LHCN-M2 (cell line): ENCODE measurements at places on chromosomes 12 and 14. TPM values are rescaled to one million over a fixed set of nuclear protein-coding genes. Genes with fewer than 3 reads are reported as not detected.
A peak's percentile ranks its signal among the peaks of the same experiment; 100 is the strongest.

DNA sequence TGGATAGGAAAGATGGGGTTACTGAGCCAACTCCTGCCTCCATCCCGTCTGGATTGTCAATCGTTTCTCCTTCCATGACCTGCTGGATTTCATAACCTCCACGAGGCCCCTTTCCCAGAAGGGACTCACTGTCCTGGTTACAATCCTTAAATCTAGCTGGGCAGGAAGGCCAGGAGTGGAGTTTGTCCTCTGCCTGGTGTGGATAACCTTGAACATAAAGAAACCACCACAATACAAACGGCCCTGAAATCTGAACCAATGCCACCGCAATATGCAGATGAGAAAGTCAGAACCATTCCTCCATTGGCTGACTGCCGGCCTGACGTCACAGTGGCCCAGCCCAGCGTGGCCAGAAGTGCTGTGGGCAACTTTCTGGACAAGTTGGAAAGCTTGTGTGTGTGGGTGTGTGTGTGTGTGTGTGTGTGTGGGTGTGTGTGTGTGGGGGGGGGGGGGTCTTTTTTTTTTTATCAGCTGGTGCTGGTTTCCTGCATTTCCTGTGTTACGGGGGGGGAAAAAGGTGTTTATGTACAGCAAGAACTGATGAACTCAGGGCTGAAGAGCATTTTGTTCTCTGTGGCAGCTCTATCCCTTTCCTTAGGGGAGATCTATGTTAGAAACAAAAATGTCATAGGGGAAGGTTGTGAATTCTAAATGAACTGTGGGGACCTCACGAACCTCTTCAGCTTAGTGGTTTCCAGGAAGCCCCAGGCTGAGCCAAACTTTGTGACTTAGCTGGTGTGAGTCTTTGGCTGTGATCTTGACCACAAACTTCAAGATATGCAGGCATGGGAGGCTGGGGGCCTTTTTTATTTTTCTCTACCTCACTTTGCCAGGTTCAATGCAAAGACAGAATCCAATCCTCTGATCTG, 81.6 kb upstream of the MED13L start:
- peak; percentile 93 for DNase-seq

- DNase-seq = no peak
Measured at GRCh38 chr12:115320967-115321366, 637.0 kb upstream of the TBX3 start.

Gene DNAH10
- total RNA-seq = under 0.01 TPM in 1 of 2 replicates, not detected in the other

DNA sequence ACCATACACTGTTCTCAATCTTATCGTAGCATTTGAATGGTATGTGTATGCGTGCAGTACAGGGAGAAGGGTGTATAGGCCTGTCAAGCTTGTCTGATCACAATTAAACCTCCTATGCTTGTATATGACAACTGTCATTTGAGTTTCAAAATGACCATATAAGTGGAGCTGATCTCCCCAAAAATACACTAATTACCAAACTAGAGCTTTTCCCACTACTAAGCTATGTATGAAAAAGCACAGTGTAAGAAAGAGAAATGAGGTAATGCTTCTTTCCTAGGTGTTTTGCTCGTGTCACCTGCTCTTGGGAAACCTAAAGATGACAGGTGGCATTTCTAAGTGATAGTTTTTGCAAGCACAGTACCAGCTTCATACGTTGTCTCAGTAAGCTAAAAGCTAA, 1.1 kb upstream of the STK38L start:
- no peak for DNase-seq

Gene TMEM179
- not detected in 2 replicates for total RNA-seq

Gene PCED1B
- 0.64 and 0.80 TPM in 2 replicates for total RNA-seq

- no peak for DNase-seq
Measured at GRCh38 chr14:51498411-51499227, 153.1 kb upstream of the FRMD6 start.

DNA sequence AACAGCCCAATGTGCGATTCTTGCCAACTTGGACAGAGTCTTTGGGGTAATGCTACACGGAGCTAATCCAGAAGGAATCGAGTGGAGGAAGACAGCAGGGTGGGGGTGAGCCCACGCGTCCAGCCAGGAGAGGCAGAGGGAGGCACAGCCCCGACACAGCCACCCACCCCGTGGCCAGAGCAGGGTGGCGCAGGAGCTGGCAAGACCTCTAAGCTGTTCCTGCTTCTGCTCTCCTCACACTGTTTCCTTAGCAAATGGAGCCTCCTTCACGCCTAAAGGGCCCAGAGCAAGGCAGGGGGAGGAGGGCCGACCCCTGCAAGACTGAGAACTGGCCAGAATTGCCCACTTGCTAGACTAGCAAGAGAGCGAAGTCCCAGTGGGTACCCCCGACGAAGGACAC, 91.5 kb downstream of the FBXL14 start:
- DNase-seq = no peak

Gene DDX47
- total RNA-seq = 69.2 and 69.4 TPM in 2 replicates

DNA sequence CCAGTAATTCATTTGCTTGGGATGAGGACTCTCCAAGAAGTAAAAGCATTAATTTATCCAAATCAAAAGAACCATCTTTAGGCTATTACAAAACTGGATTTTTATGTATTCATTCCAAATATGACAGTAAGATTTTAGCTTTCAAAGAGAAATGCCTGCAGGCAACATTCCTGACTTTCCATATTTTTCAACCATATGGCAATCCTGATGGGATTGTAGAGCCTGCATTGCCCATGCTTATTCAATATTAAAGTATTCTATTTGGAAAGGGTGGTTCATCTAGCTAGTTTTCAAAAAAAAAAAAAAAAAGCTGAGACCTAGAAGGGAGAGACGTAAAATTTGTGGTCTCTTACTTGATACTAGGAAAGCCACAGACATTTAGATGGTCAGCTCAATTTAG, 1253.7 kb downstream of the LRFN5 start:
- DNase-seq = no peak

GRCh38 chr12:89320735-89321134, 31.6 kb downstream of the DUSP6 start:
- DNase-seq = no peak

Gene HCAR1
- not detected in 2 replicates for total RNA-seq

- DNase-seq = no peak
Measured at GRCh38 chr14:82230748-82231147, 697.1 kb upstream of the SEL1L start.

- DNase-seq = no peak
Measured at GRCh38 chr14:55341781-55342180, 69.8 kb downstream of the ATG14 start.

Gene TUNAR
- total RNA-seq = 0.06 TPM in 1 of 2 replicates, not detected in the other

- DNase-seq = peak; percentile 15
Measured at GRCh38 chr14:35121026-35121886, 534 bp downstream of the PPP2R3C start.

Gene NDRG2
- total RNA-seq = 0.86 TPM in 1 of 2 replicates, not detected in the other

DNA sequence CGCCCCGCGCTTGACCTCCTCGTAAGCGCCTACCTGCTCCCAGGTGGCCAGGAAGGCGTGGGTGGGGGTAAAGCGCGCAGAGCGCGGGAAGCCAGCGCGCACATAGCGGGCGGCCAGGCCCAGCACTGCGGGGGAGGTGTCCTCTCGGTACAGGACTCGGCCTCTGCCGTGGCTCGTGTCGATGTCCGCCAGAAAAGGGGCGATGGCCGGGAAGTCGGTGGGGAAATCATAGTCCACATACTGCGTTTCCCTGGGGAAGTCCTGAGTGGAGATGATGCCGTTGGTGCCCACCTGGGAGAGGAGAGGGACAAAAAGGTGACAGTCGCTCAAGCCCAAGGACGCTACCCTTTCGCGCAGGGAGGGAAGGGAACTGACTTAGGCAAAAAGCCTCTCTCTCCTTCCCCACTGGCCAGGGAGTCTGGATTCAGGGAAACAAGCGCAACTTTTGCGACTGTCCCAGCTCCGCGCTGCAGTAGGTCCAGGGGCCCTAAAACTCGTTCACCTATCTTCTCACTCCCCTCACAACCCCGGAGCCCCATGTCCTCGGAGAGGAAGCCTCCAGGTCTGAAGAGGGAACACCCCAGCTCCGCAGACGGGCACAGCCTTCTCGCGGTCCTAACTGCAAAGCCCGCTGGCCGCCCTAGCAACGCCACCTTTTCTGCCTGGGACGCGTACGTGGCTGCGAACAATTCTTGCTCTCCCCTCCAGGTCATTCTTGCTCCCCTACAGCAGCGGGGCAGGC, 815 bp downstream of the NID2 start:
- no peak for DNase-seq
